ENCODE measurements at places on chromosomes 12 and 14. TPM values are rescaled to one million over a fixed set of nuclear protein-coding genes. Genes with fewer than 3 reads are reported as not detected.

The ARF6 gene
- 171 TPM for total RNA-seq

The IPO4 gene
- 32.4 TPM for total RNA-seq

DNA sequence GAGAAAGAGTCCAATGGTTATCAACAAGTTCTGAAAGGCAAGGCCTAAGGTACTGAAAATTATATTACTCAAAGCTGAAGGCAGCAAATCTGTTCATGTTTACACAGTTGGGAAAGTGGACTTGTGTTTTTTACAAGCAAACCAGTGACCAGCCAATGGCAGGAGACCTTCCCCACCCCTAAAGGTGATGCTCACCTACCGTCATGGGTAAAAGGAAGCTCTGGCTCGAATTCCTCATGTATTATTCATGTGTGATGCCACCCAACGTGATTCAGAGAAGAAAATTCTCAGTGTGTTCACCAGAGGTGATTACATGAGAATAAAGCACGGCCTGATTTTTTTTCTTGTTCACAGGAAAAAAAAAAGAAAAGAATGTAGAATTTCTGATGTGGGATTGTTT lies 1161.2 kb upstream of the SEL1L start:
- DNase-seq, result no peak
- no peak overlapping the region for H3K27ac ChIP-seq
- H3K27me3 ChIP-seq, result no peaks in the 10 kb centered on the region
- H3K4me3 ChIP-seq, result no peak overlapping the region

- no peaks in the 10 kb centered on the region for H3K4me1 ChIP-seq
- DNase-seq, result no peak
- H3K36me3 ChIP-seq, result no peaks in the 10 kb centered on the region
- no peak overlapping the region for H3K27ac ChIP-seq
Observed at GRCh38 chr12:106001837-106002218, 136.9 kb downstream of the NUAK1 start.

DNA sequence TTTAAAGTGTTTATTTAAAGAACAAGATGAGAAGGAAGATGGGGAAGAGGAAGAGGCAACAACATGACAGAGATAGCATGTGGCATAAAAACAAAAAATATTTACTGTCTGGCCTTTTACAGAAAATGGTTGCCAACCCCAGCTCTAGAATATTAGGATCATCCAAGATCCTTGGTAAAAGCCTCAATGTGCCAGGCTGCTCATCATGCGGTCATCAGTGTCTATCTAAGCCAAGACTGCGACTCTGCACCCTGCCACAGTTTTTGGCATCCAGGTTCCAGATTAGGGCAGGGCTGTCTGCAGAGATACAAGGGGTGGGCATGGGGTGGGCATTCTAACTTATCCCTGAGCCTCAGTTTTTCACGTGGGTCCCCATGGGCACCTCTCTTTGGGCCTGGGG lies 46.9 kb upstream of the CNTN1 start:
- H3K4me3 ChIP-seq, result no peak overlapping the region
- H3K4me1 ChIP-seq, result no peaks in the 10 kb centered on the region
- no peaks in the 10 kb centered on the region for H3K27me3 ChIP-seq
- no peak for DNase-seq

- no peaks in the 10 kb centered on the region for H3K36me3 ChIP-seq
- H3K27ac ChIP-seq, result no peak overlapping the region
- H3K4me1 ChIP-seq, result peaks cover 6% of the 10 kb centered on the region
- no peak for DNase-seq
- no peak overlapping the region for H3K4me3 ChIP-seq
Observed at GRCh38 chr14:36281309-36281708, 39.1 kb downstream of the MBIP start.
